ENCODE measurements at places on chromosomes 13 and 19. TPM values are rescaled to one million over a fixed set of nuclear protein-coding genes. Genes with fewer than 3 reads are reported as not detected.

CACNG6 gene
- 0.36 TPM for total RNA-seq

KLK11 gene
- total RNA-seq = not detected

ARL11 gene
- not detected for total RNA-seq

ZNF177 gene
- 0.72 TPM for total RNA-seq

SYNGR4 gene
- not detected for total RNA-seq

LCP1 gene
- 0.59 TPM for total RNA-seq

ZNF430 gene
- total RNA-seq = 11.9 TPM

FREM2 gene
- total RNA-seq = not detected

IGLON5 gene
- not detected for total RNA-seq

SULT2B1 gene
- total RNA-seq = not detected

NKPD1 gene
- total RNA-seq = 0.29 TPM

- DNase-seq = peak; percentile 75
Observed at GRCh38 chr19:43610493-43610892, 1.4 kb upstream of the SRRM5 start.

DNA sequence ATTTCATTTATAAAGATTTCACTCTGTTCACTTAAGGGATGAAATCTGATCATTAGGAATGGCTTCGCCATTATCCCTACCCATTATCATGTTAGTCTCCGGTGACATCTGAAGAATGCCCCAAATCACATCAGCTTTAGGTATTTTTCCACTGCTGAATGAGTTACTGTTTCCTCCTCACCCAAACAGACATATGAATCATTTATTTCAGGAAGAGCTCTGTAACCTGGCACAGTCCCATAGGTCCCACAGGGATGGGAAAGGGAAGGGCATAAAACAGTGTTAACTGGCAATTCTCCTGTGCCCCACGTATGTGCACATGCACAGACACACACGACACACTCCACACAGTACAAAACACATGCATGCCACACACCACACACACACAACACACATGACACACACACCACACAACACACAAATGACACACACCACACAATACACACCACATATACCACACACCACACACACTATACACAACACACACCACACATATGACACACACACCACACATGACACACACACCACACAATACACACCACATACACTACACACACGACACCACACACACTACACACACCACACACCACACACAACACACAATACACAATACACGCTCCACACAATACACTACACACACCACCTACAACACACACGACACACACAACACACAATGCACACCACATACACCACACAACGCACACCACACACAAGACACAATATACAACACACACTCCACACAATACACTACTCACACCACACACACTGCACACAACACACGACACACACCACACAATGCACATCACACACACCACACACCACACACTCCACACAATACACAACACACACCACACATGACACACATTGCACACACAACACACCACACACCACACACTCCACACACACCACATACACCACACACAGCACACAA, 15.4 kb downstream of the TMEM255B start:
- peak; percentile 90 for DNase-seq

DNA sequence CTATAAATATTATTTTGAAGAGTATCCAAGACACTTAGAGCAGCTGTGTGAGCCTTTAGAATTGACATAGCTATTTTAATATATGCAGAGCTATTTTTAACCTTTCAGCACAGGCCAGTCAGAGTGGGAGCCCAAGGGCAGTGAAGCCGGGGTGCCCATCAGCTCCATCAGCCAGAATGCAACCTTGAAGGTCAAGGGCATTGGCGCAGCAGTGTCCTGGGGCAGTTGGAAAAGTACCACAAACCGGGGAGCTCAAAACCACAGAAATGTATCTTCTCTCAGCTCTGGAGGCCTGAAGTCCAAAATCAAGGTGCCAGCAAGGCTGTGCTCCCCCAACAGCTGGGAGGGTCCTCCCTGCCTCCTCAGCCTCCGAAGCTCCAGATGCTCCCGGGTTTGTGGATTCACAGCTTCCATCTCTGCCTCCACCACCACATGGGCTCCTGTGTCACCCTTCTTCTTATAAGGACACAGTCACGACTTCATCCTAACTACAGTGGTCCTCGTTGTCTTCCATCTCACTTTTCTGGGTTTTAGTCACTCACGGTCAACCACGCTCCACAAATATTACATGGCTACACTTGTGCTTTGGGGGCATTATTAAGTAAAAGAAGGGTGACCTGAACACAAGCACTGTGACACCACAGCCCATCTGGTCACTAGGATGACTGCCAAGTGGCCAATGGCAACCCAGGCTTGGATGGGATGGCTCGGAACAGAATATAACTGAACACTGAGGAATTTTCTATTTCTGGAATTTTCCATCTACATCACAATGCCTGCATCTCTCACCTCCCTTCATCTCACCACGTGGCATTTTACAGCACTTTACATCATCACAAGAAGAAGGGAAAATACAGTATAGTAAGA, 15.9 kb upstream of the GAS6 start:
- peak; percentile 62 for DNase-seq

GRCh38 chr13:114323349-114323748, 9.0 kb downstream of the CHAMP1 start:
- DNase-seq = no peak

DNA sequence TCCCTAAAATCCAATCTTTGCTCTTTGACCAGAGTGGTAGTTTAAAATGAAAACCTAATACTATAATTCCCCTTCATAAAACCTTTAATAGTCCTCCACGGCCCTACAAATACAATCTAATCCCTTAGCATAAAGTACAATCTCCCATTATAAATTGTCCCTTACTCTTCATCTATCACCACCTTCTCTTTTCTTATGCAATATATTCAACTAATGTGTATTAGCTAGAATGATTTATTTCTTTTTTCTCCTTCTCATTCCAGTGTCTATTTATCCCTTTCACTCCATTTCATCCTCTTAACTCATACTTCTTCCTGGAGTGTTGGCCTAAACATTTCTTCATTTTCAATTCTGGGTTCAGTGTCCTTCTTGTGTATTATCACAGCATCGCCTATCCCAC, 872.1 kb upstream of the PCDH20 start:
- DNase-seq = no peak

DNA sequence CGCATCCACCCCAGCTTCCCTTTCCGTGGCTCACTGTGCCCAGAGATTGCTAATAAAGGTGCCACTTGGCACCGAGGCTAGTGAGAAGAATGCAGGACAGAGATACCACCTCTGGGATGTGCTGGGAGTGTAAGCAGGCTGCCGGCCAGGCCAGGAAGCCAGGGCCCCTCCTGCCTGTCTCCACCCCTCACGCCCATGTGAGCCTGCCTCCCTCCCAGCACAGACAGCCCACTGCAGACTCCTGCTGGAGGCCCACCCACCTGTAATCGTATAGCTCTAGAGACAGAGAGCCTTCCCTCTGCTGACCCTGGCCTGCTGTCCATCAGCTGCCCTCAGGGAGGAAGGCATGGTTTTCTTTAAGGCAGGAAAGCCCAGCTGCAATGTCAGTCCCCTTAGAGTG, 13.9 kb downstream of the VSTM2B start:
- DNase-seq = peak; percentile 78

- no peak for DNase-seq
Observed at GRCh38 chr19:12411893-12412292, 10.8 kb upstream of the ZNF799 start.

GRCh38 chr13:22108283-22108942, 437.5 kb downstream of the FGF9 start:
- DNase-seq = no peak

DNA sequence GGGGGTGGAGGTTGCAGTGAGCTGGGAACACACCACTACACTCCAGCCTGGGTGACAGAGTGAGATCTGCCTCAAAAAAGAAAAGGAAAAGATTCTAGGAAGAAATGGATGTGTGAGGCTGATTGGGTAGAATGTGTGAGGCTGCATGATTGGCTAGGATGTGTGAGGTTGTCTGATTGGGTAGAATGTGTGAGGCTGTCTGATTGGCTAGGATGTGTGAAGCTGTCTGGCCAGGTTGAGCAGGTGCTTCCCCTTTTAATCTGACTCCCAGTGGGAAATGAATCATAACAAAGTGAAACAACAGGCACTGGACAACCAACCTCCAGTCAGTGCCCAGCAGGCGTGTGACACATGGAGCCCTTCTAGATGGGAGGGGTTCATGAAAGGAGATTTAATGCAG, 14.7 kb downstream of the C13orf46 start:
- DNase-seq = no peak

GRCh38 chr19:50994129-50994528, 7.3 kb downstream of the KLK8 start:
- DNase-seq = no peak

DNA sequence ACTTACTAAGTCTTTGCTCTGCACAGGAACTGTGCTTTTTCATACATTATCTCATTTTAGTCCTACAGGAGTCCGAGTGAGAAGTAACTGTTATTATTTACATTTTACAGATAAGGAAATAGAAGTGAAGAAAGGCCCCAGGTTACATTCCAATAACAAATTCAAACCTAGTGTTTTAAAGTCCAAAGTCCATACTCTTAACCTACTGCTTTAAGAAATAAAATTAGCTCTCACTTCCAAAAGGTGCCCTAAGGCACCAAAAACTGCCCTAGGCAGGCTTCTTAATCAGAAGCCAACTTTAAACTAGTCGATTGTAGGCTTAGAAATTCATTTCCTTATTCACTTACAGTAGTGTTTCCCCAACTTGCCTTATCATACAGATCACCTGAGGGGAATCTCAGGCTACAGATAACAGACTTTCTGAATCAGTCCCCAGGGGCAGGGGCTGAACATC, 555.9 kb downstream of the DIAPH3 start:
- no peak for DNase-seq

GRCh38 chr19:49889687-49890348, 6.9 kb downstream of the IL4I1 start:
- peak; percentile 97 for DNase-seq

DNA sequence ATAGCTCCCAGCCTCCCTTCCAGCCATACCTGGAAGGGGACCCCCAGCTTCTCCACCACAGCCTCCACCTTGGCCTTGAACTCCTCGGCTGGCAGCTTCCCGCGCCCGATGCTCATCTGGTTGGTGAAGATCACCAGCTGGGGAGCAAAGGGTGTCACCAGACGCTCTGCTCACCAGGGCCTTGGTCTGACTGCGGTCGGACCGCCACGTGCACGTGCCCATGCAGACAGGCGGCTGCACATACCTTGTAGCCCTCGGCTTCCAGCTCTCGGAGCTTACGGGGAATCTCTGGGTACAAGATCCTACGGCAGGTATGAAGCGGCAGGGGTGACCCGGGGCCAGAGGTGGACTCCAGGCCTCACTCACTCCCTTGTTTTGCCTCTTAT, 3.4 kb downstream of the PNKP start:
- no peak for DNase-seq

DNA sequence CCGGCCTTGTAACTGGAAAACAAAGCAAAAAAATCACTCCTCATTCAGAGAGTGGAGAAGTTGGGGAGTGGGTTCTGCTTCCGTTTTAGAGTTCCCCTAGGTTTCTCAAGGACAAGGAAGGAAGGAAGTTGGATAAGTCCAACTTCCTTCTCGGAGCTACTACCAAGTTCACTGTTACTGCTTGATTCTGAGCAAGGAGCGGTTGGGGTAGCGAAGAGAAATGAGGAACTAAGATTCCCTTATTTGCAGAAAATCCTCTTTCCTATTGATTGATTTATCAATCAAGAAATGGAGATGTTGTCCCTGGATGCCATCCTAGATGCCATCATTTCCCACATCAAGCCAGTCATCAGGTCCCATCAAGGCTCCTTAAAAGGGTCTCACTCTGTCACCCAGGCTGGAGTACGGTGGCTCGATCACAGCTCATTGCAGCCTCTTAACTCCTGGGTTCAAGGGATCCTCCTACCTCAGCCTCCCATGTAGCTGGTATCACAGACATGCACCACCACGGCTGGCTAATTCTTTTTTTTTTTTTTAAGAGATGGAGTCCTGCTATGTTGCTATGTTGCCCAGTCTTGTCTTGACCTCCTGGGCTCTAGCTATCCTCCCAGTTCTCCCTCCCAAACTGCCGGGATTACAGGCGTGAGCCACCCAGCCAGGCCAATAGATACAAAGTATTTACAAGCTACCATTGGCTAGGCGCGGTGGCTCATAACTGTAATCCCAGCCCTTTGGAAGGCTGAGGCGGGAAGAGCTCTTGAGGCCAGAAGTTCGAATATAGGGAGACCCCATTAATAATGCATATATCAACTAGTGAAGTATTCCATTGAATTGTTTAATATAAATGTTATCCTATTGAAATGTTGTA, 809 bp upstream of the B9D2 start:
- no peak for DNase-seq
